ENCODE measurements at places on chromosomes 12 and 14.
A peak's percentile ranks its signal among the peaks of the same experiment; 100 is the strongest.

DNA sequence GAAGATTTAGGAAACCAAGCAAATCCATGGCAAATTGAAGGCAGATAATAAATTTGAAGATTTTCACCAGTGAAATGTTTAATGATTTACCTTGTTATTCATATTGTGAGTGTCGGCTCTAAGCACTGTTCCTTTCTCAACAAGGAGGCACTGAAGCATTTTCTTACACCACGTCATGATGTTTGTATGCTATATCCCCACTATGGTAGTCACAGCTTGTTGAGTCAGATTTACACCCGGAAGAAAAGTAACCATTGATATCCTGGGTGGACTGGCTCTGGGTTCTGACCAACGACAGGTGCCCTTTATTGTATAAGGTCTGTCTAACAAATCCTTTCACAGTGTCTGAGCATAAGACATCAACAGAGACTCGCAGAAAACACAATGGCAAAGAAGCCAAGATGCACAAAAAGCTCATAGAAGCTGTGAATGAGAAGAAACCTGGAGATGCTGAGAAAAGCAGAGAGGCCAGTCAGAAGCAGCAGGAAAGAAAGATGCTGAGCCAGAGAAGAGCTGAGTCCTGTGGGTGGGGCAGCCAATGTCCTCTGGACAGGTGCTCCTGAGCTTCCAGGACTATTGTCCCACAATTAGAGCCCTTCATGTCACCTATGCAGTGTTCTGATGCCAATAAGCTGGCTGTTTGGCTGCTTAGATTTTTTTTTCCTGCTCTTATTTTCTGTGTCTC, 49.7 kb upstream of the ARHGAP5 start:
- no peak for DNase-seq

DNA sequence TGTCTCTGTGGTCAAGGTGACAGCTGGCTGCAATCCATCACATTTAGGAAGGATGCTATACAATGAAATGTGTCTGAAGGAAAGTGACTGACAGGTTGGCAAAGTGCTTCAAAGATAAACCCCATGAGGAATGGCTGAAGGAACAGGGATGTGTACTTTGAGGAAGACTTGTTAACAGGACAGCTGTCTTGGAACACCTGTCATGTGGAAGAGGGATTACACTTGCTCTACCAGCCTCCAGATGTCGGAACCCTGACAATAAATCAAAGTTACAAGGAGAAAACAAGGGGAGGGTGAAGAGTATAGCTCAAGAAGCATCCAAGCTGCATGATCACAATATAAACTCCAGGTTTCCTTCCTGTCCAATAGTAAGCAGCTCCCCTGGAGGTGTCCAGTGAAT, 147.8 kb upstream of the TMCC3 start:
- no peak for DNase-seq

- peak; percentile 82 for DNase-seq
Measured at GRCh38 chr12:108634341-108634751, 652 bp upstream of the SELPLG start.

DNA sequence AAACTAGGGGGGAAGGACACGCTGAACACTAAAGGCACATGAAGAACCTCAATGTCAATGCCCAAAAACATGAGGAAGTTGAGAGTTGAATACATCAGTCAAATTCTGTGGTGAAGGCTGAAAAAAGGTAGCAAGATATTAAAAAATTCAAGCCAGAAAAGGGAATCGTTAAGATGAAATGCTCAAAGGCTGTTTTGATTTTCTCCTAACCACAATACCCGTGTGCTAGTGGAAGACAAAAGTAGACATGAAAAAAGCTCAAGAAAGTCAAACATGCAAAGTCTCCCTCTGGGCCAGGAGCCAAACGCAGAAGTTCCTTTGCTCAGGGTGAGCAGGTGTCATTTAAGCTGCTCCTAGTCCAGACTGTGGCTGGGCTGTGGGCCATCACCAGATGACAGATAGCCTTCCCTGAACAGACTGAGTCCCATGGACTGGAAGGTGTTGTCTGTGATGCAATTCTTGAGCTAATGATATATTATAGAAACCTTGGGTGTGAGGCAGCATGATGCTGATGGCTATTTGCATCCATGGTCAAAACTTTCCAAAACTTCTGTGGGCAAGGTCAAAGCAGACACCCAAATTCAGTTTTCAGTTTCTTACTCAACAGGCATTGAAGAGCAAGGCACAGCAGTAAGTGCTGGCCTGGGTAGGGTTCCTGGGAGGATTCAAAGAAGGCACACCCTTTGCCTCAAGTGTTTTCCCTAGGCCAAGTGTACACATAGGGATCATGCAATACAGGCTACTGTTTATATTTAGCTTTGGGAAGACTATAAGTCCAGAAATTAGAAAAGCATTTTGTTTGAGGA, 81.6 kb downstream of the MYRFL start:
- no peak for DNase-seq

DNA sequence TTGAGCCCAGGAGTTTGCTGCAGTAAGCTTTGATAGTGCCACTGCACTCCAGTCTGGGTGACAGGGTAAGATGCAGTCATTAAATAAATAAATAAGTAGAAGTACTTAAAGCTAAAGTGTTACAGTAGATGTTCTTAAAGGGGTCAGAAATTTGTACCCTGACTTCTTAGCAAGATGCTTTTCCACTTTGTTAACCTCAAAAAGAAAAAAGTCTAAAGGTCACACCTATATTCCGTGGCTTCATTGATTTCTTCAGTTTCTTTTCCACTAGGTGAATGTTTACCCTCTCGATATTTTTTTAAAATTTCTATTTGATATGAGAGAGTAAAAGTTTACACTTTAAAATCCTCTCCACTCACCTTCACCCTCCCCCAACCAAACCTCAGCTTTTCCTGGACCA, 64.3 kb upstream of the PLEKHA5 start:
- DNase-seq = no peak

- DNase-seq = no peak
Measured at GRCh38 chr14:60655898-60656685, 6.8 kb upstream of the SIX1 start.

GRCh38 chr12:41881891-41882805, 262.5 kb downstream of the GXYLT1 start:
- DNase-seq = no peak

- peak; percentile 90 for DNase-seq
Measured at GRCh38 chr12:121626853-121627640, 717 bp downstream of the ORAI1 start.

- no peak for DNase-seq
Measured at GRCh38 chr12:67286257-67286656, 17.1 kb downstream of the CAND1 start.

- no peak for DNase-seq
Measured at GRCh38 chr12:74537126-74537706, 419 bp upstream of the ATXN7L3B start.

- DNase-seq = no peak
Measured at GRCh38 chr12:113934946-113935345, 31.2 kb downstream of the RBM19 start.

DNA sequence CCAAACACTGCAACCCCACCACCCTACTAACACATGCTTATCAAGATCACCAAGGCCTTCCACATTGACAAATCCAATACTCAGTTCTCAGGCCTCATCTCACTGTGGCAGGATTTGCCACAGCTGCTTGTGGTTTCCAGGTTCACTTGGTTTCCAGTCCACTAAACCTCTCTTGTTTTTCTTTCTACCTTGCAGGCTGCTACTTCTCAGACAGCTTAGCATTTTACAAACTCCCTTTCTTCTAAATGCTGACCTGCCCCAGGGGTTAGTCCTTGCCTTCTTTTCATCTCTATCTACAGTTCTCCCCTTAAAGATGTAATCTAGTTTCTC, 84.1 kb downstream of the BCAT1 start:
- no peak for DNase-seq

GRCh38 chr12:106582641-106583230, at the start of gene RFX4:
TSS of gene RFX4 (plus strand) at chr12:106583004. CDS start at chr12:106583321, 317 bp downstream.
- no peak for DNase-seq

DNA sequence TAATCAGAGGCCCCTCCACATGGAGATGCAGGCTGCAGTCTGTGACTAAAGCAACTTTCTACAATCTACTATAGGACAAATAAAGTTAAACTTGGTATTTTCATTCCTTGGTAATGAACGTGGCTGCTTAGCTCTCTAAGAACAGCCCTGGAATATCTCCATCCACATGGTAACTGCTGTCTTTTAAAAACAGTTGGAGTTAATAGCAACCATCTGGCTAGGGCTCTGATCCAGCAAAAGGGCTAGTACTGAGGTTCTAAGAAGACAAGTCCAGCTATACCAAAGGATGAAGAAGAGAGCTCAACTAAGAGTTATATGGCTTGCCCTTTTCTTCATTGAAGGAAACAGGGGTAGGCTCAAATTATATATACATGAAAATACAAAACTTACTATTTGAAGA, 920.1 kb downstream of the FLRT2 start:
- DNase-seq = no peak

DNA sequence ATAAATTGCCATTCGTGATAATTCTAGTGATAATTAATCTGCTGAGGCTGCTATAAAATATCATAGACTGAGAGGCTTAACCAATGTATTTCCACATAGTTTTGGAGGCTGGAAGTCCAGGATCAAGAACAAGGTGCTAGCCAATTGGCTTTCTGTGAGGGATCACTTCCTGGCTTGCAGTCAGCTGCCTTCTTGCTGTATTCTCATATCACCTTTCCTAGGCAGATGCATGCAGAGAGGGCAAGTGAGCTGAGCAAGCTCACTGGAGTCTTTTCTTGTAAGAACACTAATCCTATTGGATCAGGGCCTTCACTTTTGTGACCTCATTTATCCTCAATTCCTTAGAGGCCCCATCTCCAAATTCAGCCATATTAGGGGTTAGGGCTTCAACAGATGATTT, 640.7 kb downstream of the DIO2 start:
- DNase-seq = no peak

GRCh38 chr14:101191101-101191720, 287.7 kb upstream of the RTL1 start:
- no peak for DNase-seq

- no peak for DNase-seq
Measured at GRCh38 chr14:55914771-55915170, 203.4 kb upstream of the PELI2 start.

- DNase-seq = no peak
Measured at GRCh38 chr12:101305226-101305779, 25.4 kb downstream of the UTP20 start.

DNA sequence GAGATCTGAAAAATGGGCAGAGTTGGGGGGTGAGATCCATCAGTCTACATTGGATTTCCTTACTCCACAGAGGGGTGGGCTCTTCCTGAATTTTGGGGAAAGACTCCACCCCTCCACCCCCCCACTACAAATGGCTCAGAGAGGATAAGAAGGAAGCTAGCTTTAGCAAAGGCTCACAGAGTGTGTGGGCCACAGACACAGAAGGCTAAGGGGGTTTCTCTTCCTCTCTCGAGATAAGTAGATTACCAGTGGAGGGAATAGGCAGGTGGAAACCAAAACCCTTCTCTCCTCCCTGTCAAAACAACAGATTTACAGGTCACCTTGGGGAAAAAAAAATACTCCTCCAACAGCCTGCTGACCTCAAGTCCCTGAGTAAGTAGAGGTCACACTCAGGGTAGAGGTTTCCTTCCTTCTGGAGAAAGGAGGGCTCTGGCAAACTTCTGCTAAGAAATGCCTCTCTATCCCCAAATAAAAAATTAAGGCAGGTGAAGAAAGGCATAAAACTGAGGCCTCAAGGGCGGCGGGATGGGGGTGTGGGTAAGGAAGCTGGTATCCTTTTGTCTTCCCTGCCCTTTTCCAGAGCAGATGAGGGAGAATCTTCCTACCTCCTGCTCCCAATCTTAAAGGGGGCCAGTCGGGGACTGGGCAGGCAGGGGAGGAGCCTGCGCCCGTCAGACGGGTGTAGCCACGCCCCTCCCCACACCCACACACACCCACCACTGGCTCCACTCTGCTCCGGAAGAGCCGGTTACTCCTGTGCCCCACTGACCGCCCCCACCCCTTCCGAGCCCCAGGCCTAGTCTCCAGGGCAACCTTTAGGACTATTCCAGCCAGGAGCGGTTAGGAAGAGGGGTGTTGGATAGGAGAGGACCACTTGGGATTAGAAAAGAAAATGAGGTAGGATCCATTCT, 1.9 kb upstream of the BAZ2A start:
- DNase-seq = peak; percentile 72

GRCh38 chr12:57095440-57095839, 6.5 kb downstream of the NAB2 start:
- DNase-seq = no peak

GRCh38 chr12:93292731-93293566, 84.8 kb upstream of the NUDT4 start:
- DNase-seq = no peak

GRCh38 chr14:95023886-95024285, 133.4 kb downstream of the DICER1 start:
- DNase-seq = no peak

DNA sequence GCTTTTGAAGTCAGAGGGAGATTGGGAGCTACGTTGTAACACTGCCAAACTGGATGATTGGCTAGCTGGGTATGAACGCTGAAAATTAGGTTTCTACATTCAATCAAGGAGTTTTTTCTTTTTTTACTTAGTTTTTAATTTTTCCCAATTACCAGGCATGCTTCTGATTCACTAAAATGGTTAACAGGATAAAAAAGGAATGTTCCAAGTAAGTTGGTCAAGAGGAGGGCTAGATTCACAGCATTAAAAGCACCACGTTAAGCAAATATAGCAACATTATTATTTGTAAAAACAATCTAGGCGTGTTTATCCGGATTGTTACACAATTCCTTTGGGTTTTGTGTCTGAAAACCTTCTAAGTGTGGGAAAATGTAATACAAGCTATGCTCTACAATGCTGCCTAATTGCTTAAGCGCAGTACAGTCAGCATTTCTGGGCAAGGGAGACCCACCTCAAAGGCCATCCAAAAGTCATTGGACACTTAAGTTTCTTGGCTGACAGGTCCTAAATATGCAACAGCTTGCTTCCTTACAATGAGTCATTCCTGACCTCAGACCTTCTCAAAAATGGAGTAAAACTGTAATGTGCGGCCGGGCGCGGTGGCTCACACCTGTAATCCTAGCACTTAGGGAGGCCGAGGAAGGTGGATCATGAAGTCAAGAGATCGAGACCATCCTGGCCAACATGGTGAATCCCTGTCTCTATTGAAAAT, 1.2 kb downstream of the RPLP0 start:
- DNase-seq = no peak

- no peak for DNase-seq
Measured at GRCh38 chr12:131091976-131092691, 138.4 kb downstream of the ADGRD1 start.

DNA sequence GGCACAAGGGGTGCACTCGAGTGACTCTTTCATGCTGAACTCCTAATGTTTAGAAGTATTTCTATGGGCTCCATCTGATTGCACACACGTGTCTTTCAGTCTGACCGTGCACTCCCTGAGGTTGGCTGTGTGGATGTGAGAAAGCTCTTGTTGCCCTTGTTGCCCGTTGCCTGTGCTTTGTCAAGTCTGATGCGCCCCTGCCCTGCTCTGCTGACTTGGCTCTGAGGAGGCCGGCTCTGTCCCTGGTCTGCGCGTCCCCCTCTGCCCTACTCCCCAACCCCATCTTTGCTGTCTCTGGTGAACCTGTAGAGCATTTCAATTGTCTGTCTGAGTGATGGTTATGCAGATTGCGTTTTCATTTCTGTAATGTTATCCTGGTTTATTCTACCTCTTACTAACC, 802.3 kb downstream of the NRXN3 start:
- no peak for DNase-seq

All from activated naive CD4-positive, alpha-beta T cell treated with anti-CD3 and anti-CD28 coated beads, Interleukin-2, amount 10 ng/mL, durations not matched to agents 7 days and 5 days (primary cell).